ENCODE measurements at places on chromosomes 4 and X. TPM values are rescaled to one million over a fixed set of nuclear protein-coding genes. Genes with fewer than 3 reads are reported as not detected.

DNA sequence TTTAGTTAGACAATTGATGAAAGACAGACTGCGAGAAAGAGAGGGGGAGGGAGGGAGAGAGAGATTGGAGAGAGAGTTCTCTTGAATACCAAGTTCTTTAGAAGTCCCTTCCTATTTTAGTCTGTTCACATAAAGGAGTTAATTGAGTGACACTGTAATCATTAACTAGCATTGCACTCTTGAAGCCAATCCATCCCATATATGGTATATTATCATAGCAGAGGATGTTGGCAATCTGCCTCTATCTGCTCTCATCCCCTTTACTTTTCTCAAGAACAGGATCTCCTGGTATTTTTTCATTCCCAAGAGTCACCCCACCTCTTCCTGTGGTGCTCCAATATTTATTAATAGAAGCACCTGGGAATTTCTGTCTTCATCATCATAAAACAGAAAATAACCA lies 959.6 kb upstream of the NDST4 start:
- DNase-seq: no peak

GRCh38 chrX:38891641-38892413 lies 90.6 kb downstream of the MID1IP1 start:
- no peak for DNase-seq

DNA sequence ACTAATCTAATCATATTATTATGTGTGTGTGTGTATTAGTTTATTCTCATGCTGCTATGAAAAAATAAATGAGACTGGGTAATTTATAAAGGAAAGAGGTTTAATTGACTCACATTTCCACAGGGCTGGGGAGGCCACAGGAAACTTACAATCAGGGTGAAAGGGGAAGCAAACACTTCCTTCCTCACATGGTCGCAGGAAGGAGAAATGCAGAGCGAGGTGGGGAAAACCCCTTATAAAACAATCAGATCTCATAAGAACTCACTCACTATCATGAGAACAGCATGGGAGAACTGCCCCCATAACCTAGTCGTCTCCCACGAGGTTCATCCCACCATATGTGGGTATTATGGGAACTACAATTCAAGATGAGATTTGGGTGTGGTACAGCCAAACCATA lies 190.9 kb upstream of the TAPT1 start:
- no peak for DNase-seq

- no peak for DNase-seq
These were observed 18.6 kb upstream of the ACSL4 start for GRCh38 chrX:109751698-109752097.

GRCh38 chrX:39477762-39478120 lies 620.0 kb downstream of the BCOR start:
- DNase-seq: no peak

GRCh38 chrX:23035493-23035892 lies 35.7 kb downstream of the DDX53 start:
- no peak for DNase-seq

DNA sequence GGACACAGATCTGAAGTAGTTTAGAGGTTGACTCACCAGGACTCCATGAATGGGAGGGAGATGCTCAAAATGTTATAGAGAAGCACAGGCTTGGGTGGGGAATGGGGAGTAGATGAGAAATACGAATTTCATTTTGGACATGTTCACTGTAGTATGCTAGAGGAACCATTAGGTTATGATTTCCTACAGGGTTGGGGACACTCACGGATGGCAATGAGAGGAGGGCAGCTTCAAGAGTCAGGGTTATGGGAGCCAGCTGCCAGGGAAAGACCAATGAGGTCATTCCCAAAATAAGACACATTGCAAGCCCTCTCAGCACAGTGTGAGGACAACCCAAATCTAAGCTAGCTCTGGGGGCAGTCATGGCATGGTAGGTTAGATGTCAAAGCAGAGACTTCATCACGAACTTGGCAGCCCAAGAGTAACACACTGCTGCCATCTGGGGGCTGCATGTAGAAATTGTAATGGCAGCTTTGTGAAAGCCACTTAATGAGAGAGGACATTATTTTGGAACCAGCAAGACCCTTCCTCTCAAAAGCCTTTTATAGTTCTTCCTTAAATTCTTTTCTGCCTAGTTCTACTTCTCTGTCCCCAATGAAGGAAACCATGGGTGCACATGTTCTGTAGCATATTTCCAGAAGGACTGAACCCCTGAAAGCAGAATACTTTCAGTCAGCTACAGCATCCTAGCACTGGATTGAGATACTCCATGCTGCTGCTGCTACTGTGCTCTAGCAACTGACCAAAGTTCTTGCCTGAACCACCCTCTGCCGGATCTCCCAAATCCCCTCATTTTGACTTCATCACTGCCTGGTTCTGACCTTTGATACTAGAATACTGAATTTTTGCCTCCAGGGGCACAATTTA lies 16.2 kb upstream of the ZCCHC12 start:
- peak; percentile 29 for DNase-seq

Gene AREG
- 1,137 TPM for polyA plus RNA-seq

Gene SH3RF1
- 16.6 TPM for polyA plus RNA-seq

Gene C1QTNF7
- polyA plus RNA-seq: not detected

Gene CT55
- polyA plus RNA-seq: not detected

Gene TMEM131L
- polyA plus RNA-seq: 8.6 TPM

Gene ELOVL6
- 61.6 TPM for polyA plus RNA-seq

Gene EVC2
- polyA plus RNA-seq: 0.79 TPM

All from mammary epithelial cell (primary cell).